HEK293T (cell line): ENCODE measurements at places on chromosomes 5 and 9.

- no peak for DNase-seq
Observed at GRCh38 chr9:129164246-129164930, 13.7 kb downstream of the IER5L start.

DNA sequence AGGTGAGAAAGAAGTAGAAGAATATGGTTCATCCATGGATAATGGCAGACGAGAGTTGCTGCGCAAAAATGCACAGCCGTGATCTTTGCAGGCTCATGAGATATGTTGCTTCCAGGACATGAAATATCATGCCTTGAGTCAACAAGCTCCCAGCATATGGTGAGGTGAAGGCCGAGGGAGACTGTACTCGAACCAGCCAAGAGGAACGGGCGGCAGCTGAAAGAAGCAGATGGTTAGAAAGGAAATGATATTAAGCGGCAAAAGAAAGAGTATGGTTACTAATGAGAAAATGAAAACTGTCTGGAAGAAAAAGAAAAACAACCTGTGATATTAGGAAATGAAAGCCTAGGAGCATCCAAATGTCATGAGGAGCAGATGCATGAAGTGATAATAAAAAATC is 344.7 kb upstream of the DAP start:
- DNase-seq: no peak

DNA sequence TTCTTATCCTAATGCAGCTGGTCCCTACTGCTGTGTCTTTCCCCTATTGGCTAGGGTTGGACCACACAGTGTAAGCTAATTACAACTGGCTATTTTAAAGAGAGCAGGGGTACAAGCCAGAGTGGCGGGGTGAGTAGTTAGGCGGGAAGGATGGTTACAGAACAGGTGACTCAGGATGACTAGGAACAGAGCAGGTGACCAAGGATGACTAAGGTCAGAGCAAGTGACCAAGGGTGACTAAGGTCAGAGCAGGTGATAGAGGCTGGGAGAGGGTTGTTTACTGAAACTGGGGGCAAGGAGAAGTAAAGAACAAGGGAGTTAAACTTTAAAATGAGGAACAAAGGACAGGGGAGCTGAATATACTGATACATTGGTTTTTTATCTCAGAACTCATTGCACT is 125.4 kb downstream of the PTTG1 start:
- no peak for DNase-seq

- DNase-seq: no peak
Observed at GRCh38 chr9:104772714-104773510, 9.0 kb downstream of the NIPSNAP3B start.

GRCh38 chr9:133715866-133716563 is 22.1 kb downstream of the SARDH start:
- no peak for DNase-seq

- DNase-seq: no peak
Observed at GRCh38 chr9:74524289-74524688, 27.2 kb downstream of the RORB start.

GRCh38 chr5:68374796-68375518 is 159.4 kb downstream of the PIK3R1 start:
- DNase-seq: no peak

DNA sequence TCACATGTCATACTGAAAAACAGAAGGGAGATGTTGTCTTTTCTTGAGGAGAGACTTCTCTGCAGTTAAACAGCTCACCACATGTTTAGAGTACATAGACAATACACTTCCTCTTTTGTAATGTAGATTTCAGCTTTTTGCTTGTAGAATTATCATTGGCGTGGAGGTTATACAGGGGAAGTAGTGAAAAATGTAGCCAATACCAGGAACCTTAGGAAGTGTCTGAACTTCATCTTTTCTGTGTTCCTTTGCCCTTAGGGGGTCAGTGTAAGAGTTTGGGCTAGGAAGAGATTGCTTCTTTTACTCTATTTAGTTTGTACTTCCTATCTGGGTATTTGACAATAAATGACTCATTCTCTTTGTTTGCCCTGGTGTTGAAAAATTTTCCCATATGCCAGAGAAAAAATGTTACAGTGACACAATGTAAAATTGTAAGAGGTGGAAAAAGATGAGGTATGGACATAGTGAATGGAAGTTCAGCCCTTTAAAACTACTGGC is 21.0 kb upstream of the CDKN2B start:
- no peak for DNase-seq

GRCh38 chr9:133505186-133505830 is 19.5 kb downstream of the MYMK start:
- no peak for DNase-seq

DNA sequence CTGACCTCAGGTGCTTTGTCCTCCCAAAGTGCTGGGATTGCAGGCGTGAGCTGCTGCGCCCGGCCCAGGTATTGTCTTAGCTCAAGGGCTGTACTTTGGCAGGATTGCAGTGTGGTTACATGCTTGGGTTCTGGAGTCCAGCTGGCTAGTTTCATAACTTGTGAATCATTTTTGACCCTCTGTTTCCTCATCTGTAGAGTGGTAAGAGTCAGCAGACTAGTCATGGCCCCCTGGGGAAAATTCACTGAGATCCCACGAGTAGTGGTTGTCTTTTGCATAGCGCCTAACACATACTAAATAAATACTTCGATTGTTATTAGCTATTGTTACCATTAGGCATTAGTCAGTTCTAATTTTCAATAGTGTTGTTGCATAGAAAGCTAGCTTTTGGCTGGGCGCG is 14.3 kb downstream of the PTPA start:
- DNase-seq: no peak

GRCh38 chr9:13904746-13905145 is 409.2 kb downstream of the NFIB start:
- no peak for DNase-seq

DNA sequence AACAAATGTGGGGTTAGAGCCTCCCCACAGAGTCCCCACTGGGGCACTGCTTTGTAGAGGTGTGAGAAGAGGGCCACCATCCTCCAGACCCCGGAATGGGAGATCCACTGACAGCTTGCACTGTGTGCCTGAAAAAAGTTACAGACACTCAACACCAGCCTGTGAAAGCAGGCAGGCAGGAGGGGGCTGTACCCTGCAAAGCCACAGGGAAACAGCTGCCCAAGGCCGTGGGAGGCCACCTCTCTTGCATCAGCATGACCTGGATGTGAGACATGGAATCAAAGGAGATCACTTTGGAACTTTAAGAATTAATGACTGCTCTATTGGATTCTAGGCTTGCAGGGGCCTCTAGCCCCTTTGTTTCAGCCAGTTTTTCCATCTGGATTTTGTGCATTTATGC is 782.3 kb downstream of the BRINP1 start:
- DNase-seq: no peak

DNA sequence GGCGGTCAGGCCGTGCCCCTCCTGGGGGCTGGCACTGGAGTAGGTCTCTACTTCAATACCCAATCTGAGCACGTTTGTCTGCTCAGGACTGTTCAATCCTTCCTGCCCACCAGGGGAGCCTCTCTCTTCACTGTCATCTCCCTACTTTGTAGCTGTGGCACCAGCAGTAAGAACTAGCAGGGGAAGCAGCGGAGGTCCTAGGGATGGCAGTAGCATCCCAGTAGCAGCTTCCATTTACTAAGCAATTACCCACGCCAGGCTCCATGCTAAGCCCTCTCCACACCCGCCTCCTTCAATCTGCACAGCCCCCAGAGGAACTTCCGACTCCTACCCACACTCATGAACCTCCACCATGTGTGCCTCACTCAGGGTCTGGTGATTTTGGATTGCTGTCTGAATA is 31.7 kb downstream of the FSTL4 start:
- no peak for DNase-seq

GRCh38 chr5:167785106-167785505 is 506.3 kb upstream of the WWC1 start:
- no peak for DNase-seq

DNA sequence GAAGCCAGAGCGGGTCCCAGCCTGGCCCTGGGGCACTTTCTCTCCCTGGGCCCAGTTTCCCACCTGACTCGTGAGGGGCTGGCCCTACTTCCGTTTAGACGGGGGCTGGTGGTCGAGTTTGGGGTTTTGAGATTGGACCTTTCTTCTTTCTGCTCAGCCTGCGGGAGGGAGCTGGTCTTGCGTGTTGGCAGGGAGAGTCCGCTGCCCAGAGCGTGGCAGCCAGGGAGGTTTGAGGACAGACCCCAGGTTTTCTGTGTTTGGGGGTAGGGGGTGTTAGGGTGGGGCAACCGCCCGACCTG is 6.0 kb upstream of the PITX1 start:
- DNase-seq: no peak

DNA sequence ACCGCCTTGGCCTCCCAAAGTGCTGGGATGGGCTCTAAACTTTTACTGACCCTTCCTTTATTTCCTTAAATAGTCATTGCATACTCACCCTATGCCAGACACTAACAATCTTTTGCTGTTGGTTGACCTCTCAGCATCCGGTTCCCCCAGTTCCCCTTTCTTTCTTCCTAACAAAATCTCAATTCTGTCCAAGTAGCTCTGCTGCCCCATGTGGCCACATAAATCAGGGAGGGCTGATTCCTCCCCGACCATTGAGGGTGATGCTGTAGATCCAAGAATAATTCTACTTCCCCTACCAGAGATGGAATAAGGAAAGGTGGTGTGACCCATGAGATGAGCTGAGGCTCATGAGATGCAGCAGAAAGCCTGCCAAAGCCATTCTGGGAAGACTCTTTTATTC is 315.3 kb upstream of the MSX2 start:
- peak; percentile 52 for DNase-seq

DNA sequence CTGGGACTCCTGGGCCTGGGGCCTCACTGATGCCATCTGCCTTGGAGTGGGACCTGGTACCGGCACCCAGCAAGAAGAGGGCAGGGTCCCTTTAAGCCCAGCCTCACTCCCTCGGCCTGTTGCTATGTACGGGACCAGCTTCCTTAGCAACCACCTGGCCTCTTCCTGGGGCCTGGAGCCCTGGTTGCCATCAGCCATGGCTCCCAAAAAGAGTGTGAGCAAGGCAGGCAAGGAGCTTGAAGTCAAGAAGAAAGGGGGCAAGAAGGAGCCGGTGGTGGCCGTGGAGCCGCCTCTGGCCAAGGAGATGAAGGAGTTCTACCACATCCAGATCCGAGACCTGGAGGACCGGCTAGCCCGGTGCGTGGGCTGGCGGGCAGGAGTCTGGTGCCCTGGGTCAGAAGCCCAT is at the start of gene CFAP157:
CFAP157 (plus strand) TSS at position 153 of the 406 bp plus-strand sequence; CDS start at position 197, 44 bp downstream.
- no peak for DNase-seq

- DNase-seq: no peak
Observed at GRCh38 chr9:70120834-70121510, 77.3 kb downstream of the MAMDC2 start.

DNA sequence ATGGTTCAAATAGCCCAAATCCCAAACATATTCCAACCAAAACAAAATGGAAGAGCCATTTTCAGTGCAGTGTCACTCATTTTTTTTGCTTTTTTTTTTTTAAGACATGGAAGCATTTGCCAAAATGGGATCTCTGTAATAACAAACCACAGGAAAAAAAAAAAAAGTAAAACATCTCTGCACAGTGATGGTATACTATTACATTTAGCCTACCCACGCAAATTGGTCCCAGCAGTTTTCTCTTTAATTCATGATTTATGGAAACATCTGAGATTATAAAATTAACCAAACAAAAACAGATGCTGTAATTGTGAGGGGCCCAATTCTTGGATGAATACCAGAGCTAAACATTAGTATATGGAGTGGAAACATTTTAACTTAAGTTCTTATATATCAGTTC is 566.6 kb downstream of the ZNF608 start:
- DNase-seq: no peak

DNA sequence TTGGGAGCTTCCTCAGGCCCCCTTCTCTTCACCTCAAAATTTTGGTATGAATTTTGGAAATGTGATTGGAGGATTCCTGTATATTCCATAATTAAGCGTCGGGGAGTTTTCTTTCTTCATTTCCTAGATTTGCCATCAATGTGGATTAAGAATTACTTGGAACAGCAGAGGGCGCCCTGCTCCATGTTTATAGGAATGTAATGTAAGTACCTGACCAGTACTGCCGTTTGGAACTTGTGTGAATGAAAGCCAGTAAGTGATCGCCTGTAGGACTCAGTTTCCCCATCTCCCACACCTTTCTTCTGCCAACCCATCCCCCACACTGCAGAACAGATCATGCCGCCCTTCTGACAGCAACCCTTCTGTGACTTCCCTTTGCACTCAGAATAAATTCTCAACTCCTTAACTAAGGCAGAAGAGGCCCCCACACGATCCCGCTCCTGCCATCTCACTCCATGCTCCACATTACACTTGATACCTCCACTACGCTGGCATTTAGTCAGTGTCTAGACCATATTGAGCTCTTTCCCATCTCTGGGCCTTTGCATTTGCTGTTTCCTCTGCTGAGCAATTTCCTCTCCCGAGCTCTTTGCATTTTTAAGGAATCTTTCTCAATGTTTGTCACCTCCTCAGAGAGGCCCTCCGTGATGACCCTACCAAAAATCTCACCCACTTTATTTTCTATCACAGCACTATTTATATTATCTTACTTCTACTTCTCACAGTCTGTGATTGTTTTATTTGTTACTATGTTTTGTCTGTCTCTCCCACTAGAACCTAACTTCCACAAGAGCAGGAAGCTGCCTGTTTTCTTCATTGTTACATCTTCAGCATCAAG is 79.5 kb upstream of the HTR4 start:
- peak; percentile 40 for DNase-seq

DNA sequence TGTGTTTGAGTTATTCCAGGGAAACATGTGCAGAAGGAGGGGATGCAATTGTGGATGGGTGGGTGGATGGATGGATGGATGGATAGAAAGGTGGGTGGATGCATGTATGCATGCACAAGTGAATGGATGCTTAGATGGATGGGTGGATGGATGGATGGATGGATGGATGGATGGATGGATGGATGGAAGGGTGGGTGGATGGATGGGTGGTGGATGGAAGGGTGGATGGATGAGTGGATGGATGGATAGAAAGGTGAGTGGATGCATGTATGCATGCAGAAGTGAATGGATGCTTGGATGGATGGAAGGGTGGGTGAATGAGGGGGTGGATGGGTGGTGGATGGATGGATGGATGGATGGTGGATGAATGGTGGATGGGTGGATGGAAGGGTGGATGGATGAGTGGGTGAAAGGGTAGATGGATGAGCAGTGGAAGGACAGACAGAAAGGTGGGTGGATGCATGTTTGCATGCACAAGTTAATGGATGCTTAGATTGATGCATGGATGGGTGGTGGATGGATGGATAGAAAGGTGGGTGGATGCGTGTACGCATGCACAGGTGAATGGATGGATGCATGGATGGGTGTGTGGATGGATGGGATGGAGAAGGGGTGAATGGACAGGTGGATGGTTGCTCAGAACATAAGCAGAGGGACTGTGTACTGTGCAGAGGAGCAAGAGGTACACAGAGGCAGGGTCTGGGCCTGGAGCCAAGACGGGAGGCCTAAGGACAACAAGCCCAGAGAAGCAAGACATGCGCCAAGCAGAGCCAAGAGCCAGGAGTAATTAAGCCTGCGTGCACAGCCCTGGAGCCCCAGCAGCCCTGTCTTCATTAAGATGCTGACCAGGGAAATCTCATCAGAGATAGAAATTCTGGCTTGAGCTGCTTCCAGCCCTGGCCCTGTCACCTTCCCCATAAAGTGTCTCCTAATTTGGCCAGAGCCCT is 84.6 kb upstream of the PPP1R26 start:
- no peak for DNase-seq

DNA sequence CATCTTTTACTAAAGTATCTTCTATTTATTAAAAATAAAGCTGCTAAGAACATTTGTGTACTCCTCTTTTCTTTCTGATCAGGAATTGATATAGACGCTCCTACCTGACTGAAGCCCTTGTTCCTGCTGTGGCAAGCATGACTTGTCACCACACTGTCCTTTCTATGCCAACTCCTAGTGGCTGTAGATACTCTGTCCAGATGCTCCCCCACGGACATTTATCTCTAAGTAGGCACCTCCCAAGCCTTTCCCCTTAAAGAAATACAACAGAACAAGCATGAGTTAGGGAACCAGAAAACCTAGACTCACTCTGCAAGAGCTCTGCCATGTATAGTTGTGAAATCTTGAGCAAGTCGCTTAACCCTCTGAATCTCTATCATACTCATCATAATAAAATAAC is 53.2 kb downstream of the FAM114A2 start:
- no peak for DNase-seq
